ENCODE measurements at places on chromosomes 12 and 14. TPM values are rescaled to one million over a fixed set of nuclear protein-coding genes. Genes with fewer than 3 reads are reported as not detected.
A peak's percentile ranks its signal among the peaks of the same experiment; 100 is the strongest.

DNA sequence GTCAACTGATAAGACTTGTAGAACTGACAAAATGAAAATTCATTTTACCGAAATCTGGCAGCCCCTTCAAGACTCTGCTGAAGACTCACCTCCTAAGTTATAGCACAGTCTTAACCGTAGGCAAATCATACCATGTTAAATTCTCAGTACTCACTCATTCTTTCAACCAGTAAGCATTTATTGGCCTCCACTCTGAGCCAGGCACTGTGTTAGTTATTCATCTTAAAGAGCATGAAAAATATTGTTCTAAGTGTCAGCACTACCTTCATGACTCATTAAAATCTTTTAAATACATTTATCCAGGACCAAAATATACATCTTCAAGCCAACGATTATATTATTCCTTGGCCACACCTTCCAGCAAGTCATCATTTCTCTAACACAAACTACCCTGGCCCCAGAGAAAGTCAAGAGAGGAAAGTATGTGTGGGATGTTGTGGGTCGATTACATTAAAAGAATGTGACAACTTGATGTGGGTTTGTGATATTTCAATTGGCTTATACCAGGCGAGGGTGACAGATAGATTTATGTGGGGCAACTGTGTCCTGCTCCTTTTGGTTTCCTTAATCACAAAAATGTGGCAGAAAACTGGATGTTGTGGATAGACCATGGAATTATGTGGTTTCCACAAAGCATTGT is 55.0 kb downstream of the TMEM30B start:
- no peak for DNase-seq

GRCh38 chr14:23302290-23303225 is at the start of gene PPP1R3E:
Gene PPP1R3E, minus strand, starts transcription at chr14:23302859. Its CDS starts 283 bp downstream, at chr14:23302576.
- DNase-seq = no peak

- DNase-seq = no peak
Observed at GRCh38 chr14:24143511-24143910, 2.1 kb upstream of the EMC9 start.

DNA sequence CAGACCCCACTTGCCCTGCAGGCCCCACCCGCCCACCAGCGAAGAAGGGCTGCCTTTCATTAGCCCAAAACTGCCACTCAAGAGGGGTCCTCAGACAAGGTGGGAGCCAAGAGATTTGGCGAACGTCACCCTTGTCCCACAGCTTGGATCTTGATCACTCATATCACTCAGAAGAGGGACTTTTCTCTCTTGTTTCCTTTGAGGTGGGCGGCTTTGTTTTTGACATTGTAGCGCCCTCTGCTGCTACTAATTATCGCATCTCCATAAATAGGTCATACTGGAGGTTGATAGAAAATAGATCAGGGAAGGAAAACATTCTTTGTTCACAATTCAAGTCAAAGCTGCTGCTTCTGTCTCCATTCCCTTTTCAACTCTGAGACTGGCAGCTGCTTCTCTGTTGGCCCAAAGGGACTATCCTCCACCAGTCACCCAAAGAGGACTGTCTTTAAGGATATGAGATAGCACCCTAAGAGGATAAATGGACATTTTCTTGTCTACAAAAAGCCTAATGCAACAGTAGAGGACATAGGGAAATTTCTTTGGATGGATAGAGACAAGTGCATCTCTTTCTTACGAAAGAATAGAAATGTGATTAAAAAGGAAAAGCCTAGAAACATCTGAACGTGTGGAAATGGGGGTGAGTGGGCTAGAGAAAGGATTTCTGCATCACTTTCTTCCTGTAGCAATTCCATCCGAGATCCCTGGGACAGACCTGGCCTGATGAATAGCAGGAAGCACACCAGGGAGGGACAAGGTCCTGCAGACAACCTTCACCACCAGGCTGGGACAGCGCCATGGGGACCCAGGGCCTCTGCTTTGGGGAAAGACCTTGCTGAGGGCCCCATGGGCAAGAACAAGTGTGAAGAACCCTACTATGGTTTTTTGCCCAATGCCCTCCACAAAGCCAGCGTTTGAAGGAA is 115.8 kb downstream of the DAD1 start:
- DNase-seq = peak; percentile 30

Gene HOXC12
- total RNA-seq = not detected

All from breast epithelium (tissue), 4 donors.